WTC11 (cell line): ENCODE measurements at places on chromosomes 13 and 19.
A peak's percentile ranks its signal among the peaks of the same experiment; 100 is the strongest.

DNA sequence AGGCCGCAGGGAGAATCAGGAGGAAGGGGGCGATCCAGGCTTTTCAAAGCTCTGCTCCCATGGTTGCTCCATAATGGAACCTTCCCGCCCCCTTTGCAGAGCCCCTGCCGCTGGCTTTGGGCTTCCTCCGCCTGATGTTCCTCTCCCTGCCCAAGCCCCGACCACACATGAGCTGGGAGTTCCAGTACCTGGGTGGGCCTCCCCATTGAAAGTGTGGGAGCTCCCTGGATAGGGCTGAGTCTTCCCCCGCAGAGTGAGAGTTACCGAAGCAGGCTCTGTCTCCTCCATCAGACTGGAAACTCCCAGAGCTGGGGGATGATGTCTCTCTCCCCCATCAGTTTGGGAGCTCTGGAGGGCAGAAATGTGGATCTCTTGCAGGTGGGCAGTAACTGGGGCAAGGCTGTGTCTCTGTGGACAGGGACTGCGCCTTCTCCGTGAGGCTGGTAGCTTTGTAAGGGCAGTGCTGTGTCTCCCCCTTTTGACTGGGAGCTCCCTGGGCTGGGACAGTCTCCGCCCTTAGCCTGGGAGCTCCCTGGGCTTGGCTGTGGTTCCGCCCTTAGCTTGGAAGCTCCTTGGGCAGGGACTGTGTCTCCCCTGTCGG lies 722 bp downstream of the DCAF15 start:
- peak; percentile 32 for DNase-seq

DNA sequence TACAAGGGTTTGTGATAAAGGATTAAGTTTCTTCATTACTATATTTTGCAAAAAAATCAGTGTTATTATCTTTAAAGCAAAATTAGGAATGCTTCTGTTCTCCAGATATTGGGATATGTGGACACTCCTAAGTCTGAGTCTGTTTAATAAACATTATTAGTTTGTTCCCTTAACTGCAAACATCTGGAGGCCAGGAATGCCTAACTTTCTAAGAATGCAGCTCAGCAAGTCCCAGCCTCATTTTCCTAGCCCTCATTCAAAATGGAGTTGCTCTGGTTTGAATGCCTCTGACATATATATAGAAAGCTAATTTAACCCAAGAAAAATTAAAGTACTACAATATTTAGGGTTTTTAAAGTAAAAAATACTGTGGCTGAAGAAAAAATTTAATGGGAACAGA lies 33.6 kb upstream of the EDNRB start:
- DNase-seq: no peak

GRCh38 chr13:61833228-61833627 lies 417.6 kb upstream of the PCDH20 start:
- DNase-seq: no peak

DNA sequence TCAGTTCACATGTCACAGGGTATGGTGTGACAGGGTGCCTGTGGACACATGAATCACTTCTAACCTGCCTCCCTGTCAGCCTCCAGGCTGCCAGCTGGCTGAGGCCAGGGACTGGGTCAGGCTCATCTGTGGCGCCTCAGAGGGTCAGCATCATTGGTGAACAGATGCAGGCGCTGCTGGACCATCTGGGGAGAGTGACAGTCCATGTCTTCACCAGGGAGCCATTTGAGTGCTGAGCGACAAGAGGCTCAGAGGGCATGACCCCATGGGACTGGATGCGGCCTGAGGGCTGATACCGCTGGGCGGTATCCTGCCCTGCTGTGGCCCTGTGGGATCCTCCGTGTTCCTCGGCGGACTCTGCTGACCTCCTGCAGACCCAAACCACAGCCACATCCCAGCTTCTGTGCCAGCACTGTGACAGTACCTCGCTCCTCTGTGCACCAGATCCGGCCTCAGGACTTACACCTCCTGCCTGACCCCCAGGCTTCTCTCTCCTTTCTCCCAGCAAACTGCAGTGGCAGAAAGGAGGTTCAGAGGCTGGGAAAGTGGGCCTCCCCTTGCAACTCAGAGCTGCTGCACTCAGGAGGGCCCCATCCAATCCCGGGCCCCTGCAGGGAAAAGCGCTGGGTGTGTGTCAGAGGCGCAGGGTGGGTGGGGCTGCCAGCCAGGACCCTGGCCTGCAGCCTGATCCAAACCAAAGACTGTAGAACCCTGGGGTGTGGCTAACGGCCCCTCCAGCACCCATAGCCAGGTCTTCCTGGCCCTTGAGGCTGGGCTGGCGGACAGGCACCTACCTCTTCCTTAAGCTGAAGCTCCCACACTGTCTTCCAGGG lies 10.2 kb downstream of the ACTMAP start:
- DNase-seq: no peak

DNA sequence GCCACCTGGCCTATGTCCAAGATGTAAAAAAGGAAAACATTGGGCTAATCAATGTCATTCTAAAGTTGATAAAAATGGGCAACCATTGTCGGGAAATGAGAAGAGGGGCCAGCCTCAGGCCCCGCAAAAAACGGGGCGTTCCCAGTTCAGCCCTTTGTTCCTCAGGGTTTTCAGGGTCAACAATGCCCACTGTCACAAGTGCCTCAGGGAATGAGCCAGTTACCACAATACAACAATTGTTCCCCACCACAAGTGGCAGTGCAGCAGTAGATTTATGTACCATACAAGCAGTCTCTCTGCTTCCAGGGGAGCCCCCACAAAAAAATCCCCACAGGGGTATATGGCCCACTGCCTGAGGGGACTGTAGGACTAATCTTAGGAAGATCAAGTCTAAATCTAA lies 112.5 kb downstream of the ZNF486 start:
- DNase-seq: no peak

GRCh38 chr19:15540435-15540834 lies 32.1 kb downstream of the CYP4F22 start:
- DNase-seq: no peak

DNA sequence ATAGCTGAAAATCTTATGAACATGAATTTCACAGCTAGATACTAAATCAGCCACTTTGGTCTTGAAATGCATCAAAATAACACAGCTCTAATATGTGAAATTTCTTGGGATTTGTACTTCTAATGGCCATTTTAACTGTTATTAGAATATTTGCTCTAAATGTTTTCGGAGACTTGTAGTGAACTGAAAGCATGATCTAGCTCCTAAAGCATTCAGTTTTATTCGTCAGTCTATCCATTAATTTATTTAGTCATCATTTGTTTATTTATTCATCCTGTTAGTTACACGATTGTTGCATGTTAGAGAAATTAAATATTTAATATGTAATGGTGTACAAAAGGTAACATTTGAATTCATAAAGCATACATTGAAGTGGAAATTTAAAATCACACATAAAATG lies 1132.7 kb downstream of the SLITRK1 start:
- no peak for DNase-seq

DNA sequence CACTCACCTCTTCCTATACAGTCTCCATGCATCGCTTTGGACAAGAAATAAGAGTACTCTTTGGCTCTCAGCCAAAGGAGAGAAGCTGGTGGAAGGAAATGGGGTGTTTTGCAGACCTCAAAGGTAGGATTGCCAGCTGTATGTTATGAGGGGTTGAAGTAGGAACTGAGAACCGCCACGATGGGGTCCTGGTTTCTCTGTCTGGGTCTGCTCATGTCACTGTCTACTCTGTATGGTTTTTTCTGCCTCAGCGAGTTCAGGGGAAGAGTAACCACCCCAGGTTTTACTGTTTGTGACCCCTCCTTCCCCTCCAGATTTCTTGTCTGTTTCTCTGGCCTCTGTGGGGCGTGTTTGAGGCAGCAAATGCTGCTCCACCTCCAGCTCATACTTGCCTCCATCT lies 4.1 kb downstream of the ZNF805 start:
- DNase-seq: no peak

GRCh38 chr13:89843621-89844020 lies 1503.9 kb upstream of the MIR17HG start:
- no peak for DNase-seq
